ENCODE measurements at places on chromosomes 4 and X.

- no peak for DNase-seq
These were observed 346.5 kb upstream of the FMR1 start for GRCh38 chrX:147565237-147565636.

GRCh38 chrX:626745-627509, 3.7 kb upstream of the SHOX start:
- no peak for DNase-seq

DNA sequence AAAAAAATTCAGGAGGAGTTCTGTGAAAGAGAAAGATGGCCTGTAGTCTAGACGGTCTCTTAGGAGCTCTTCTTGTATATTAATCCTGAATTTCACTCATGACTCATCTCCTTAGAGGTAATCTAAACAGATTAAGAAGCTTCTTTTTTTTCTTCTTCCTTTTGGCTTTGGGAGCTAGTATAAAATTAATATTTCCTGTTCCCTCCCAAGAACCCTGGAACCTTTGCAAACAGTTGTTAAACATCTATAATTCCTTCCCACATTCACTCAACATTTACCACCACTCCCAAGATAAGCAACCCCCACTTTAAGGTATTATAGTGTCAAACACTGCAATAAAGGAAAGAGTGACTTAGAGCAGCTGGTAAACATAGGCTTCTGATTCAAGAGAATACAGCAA, 146.4 kb upstream of the EDNRA start:
- no peak for DNase-seq

GRCh38 chrX:43835559-43835958, 46.7 kb downstream of the MAOB start:
- no peak for DNase-seq

GRCh38 chr4:182600093-182600492, 317.1 kb downstream of the DCTD start:
- DNase-seq, result peak; percentile 7

- DNase-seq, result no peak
These were observed 7.8 kb downstream of the PF4V1 start for GRCh38 chr4:73860917-73861316.

DNA sequence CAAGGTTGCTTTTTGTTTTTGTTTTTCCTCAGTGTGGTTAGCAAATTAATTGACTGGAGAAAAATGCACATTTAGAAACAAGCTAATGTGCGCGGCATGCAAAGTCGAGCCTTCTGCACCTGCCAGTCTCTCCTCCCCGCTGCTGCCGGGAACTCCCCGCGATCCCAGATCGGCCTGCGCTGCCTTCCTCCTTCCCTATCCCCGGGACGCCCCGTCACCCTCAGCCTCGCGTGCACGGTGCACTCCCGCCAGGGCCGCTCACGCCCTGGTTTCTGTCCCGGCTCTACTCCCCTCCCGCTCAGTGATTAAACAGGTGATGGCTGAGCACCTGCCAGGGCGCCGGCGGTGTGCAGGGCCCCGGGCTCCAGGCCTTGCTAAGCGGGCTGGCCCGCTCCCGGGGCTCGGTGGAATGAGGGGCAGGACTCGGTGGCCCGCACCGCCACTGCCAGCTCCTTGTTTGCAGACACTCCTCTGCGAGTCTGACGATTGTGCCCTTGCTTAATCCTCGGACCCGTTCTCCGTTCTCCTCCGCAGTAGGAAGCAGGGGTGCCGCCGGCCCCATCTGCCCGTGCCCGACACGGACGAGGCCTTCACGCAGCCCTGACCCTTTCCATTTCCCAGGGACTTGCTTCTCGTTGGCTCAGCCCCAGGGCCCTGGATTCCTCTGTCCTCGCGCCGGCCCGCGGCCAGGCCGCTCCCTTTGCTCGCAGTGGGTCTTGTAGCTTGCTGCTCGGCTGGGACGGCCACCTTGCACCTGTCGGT, 143.4 kb downstream of the TRIML1 start:
- DNase-seq, result no peak

All from NCI-H2171 (cell line).